Activated CD4-positive, alpha-beta memory T cell treated with anti-CD3 and anti-CD28 coated beads for 36 hours (primary cell): ENCODE measurements at places on chromosomes 3 and 15.

DNA sequence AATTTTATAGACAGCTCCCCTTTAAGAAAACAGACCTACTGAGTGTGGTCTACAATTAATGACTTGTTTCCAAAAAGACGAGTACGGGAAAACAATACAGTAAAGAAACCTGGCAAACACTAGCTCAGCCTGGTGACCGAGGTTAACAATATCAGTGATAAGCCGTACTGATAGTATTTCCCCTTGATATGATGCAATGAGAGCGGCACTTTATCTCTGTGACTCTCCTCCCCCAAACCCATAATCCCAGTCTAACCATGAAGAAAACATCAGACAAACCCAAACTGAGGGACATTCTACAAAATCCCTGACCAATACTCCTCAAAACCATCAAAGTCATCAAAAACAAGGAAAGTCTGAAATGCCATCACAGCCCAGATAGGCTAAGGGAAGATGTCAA, 8.2 kb downstream of the DENND4A start:
- no peak for DNase-seq

DNA sequence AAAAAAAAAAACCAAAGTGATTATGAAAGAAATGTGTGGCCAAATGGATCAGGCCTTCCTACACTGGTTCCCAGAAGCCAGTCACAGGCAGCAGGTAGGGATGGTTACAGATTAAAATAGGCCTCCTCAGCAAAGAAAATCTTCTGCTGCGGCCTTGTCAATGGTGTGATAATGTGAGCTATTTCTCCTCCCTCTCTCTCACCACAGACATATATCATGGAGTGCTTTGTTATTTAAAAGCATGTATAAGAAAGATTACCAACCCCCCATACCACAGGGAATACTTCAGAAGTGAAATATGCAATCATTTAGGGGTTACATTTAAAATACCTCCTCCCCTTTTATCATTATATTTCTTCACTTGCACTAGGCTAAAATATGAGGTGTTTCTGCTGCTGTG, 32.2 kb upstream of the LRTM1 start:
- no peak for DNase-seq

DNA sequence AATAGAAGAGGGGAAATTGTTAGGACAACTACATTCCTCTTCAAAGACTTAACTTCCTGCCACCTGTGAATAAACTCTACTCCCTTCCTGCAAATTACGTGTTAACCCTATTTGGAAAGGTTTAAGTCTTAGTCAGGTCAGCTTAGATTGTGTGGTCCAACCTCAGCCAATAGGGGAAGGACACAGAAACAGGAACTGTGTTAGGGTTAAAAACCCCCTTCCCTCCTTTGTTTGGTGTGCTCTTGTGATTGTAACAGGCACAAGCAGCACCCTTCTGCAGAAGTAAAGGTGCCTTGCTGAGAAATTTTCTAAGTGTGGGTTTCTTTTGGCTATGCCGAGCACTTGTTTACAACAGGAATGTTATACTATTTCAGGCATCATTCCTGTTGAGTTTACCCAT, 45.0 kb upstream of the FSTL1 start:
- DNase-seq = no peak

DNA sequence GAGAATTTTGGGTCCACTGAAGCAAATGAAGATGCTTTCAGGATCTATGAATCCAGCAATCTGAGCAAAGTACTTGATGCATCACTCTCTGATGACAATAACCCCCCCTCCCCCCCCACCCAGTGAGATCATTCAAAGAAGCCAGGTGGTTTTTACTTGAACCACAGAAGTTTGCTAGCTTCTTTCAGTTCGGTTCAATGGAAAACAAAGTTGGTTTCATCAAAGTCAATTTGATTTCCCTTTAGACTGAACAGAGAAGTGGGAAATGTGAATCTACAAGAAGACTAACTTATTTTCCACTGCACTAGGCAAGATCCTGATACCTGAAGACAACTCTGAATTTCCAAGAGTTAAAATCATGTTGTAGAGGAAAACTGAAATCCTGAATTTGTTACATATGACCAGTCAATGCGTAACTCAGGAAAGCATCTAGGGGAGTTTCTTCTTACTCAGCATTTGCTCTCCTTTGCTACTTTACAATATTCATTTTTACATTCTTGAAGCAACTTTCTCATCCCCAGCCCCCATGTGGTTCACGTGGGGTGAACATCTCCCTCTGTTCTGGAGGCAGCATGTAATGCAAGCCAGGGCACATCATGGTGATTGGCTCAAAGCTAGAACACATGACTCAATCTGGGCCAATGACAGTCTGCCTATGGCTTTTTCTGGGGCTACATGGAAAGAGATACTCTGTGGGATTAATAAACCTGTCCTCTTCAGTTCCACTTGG, 572.6 kb downstream of the FOXP1 start:
- DNase-seq = peak; percentile 87

GRCh38 chr15:73303636-73304035, 65.1 kb downstream of the HCN4 start:
- DNase-seq = no peak

DNA sequence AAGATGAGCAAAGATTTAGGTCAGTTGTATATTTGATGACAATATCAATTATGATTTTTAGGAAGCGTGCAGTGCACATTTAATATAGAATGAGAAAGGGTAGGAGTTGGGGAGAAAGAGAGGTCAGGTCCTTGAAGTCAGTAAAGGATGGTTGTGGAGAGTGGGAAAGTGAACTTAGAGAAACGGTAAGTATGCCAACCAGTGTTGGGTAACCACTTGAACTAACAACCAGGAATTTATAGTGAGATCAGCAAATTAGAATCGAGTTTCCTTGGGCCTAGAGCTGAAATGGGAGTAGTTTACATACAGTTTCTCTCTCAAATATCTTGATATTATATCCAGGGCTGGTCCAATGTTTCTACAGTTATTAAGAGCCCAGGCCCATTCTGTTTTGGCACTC, 188.5 kb upstream of the RBMS3 start:
- no peak for DNase-seq

DNA sequence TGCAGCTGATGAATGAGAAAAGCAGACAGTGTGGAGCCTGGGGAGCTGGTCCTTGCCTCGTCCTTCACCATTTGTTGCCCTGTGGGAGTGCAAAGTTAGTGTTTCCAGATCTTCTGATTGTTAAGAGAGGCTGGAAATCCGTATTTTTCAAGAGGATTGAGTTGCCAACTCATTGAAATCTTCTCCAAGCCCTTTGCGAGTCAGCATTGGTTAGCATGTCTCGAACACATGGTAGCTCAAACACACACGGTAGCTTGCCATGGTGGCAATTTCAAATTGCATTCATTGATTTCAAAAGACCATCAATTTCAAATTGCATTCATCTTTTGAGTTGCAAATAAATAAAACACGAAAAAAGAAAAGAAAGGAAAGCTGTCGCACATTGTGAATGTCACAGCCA, 70.7 kb downstream of the SLCO3A1 start:
- no peak for DNase-seq

- DNase-seq = peak; percentile 42
Measured at GRCh38 chr3:15064299-15064834, 748 bp downstream of the MRPS25 start.

DNA sequence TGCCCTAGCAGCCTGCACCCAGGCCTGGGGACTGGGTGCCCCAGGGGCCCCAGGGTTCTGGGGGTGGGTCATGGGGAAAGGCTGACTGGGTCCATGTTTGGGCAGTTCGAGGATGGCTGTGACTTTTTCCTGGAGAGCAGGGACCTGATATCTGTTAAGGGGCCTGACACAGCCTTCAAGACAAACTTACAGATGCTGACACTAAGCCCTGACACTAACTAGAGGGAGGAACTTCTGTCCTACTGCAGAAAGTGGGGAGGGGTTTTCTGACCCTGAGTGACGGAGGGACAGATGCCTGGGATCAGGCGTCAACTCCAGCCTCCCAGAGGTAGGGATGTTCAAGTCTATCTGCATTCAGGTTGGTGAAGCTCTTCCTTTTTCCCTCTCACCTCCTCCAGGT, 45.0 kb upstream of the SLC6A11 start:
- DNase-seq = no peak
